ENCODE measurements at places on chromosomes 6 and 20.

- H3K27ac ChIP-seq: no peak overlapping the region
- no peaks in the 10 kb centered on the region for H3K4me1 ChIP-seq
- no peaks in the 10 kb centered on the region for H3K36me3 ChIP-seq
- no peak for DNase-seq
- H3K4me3 ChIP-seq: no peak overlapping the region
- H3K27me3 ChIP-seq: peaks cover 69% of the 10 kb centered on the region
These were observed 27.1 kb upstream of the PHACTR3 start for GRCh38 chr20:59577037-59577808.

DNA sequence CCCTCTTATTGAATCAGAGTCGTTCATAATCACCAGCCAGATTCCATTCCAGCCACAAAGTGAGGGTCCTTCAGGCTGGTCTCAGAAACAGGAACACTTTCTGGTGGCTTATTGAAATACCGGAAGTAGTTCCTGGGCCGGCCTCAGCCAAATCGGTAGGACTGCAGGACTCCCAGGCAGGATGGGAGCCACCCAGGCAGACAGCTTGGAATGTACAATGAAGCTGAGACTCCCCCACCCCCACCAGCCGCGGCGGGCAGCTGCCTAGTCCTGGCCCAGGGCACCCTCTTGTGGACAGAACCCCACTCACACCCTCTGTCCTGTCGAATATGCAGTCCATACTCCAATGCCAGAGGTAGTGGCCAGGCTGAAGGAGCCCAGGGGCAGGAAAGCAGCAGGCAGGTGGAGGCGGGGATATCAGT, 43.8 kb downstream of the MDFI start:
- H3K4me1 ChIP-seq: peaks cover 24% of the 10 kb centered on the region
- DNase-seq: peak; percentile 88
- H3K36me3 ChIP-seq: peaks cover 33% of the 10 kb centered on the region
- H3K27ac ChIP-seq: peak overlapping the region; percentile 50

DNA sequence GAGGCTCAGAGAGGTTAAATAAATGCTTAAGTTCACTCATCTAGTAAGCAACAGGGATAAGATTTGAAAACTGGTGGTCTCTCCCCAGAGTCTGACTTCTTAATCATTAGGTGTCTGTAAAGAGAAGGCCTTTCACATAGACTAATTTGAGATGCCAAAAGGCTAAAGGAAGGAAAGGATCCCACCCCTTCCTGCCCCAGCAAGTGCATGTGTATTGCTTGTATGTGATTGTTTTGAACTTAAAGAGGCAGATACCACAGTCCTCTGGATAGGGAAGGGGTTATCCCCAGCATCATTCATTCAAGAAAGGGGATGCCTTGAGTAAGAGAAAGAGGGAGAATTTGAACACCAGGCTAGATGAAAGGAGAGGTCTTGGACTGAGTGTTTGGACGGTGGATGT, 192.0 kb downstream of the OGFRL1 start:
- DNase-seq: no peak
- no peak overlapping the region for H3K4me3 ChIP-seq
- no peaks in the 10 kb centered on the region for H3K4me1 ChIP-seq

GRCh38 chr6:14371530-14371929, 254.0 kb downstream of the CD83 start:
- no peaks in the 10 kb centered on the region for H3K4me1 ChIP-seq
- no peak overlapping the region for H3K27ac ChIP-seq
- H3K4me3 ChIP-seq: no peak overlapping the region
- H3K27me3 ChIP-seq: no peaks in the 10 kb centered on the region
- no peak for DNase-seq
- no peaks in the 10 kb centered on the region for H3K36me3 ChIP-seq

GRCh38 chr20:3248993-3249347, 10.0 kb upstream of the SLC4A11 start:
- no peaks in the 10 kb centered on the region for H3K4me1 ChIP-seq
- H3K4me3 ChIP-seq: no peak overlapping the region
- peaks cover 50% of the 10 kb centered on the region for H3K27me3 ChIP-seq

GRCh38 chr6:90139272-90139817, 157.3 kb downstream of the BACH2 start:
- no peak overlapping the region for H3K4me3 ChIP-seq
- DNase-seq: no peak
- H3K27ac ChIP-seq: no peak overlapping the region

- peaks cover 9% of the 10 kb centered on the region for H3K4me1 ChIP-seq
- H3K4me3 ChIP-seq: no peak overlapping the region
- DNase-seq: no peak
- H3K36me3 ChIP-seq: peaks cover 32% of the 10 kb centered on the region
- peaks cover 3% of the 10 kb centered on the region for H3K27me3 ChIP-seq
These were observed 5.1 kb downstream of the HLA-E start for GRCh38 chr6:30494291-30494861.

DNA sequence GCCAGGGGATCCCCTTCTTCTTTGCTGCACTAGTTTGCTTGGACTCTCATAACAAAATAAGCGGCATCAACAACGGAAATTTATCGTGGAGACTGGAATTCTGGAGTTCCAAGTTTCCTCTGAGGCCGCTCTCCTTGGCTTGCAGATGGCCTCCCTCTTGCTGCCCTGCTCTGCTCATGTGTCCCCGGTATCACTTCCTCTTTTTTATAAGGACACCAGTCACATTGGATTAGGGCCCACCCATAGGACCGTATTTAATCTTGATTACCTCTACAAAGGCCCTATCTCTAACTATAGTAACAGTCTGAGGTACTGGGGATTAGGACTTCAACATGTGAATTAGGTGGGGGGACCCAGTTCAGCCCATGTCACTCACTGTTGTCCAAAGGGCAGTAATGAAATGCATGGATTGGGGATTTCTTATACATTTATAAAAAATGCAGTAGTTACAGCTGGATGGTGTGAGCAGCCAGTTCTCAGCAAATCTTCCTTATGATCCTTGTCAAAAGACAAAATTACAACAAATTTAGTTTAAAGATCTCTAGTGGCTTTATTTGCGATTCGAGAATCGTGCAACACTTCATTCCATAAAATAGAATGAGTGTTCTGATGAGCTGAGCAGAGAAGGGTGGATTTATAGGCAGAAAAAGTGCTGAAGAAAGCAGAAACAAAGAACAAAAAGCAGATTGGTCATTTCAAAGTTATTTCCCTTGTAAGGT, 59.3 kb upstream of the AKAP12 start:
- H3K36me3 ChIP-seq: no peaks in the 10 kb centered on the region
- no peak for DNase-seq
- H3K4me1 ChIP-seq: no peaks in the 10 kb centered on the region
- H3K4me3 ChIP-seq: no peak overlapping the region
- H3K27ac ChIP-seq: no peak overlapping the region
- no peaks in the 10 kb centered on the region for H3K27me3 ChIP-seq

DNA sequence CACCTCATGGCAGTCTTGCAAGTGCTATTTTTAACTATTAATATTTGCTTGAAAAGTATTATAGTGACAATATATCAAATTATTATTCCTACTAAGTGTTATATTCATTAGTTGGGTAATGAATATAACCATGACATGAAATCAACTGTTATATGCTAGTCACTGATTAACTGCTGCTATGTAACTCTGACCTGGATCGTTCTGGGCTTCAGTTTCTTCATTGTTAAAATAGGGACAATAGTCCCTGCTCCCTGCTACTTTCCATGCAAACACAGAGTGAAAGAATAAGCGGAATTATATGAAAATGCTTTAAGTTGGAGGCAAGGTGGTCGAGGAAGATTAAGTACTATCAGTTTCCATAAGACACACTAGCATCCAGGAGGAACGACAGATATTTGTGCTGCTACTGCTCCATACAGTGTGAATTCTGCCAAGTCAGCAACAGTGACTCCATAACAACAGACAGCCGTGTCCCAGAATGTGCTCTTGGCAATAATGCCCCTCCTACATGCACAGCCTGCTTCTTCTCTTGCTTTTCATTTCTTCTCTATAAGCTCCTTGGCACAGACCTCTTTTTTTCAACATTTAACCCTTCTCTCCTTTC, 107.2 kb downstream of the CHD6 start:
- H3K4me1 ChIP-seq: peaks cover 14% of the 10 kb centered on the region
- peaks cover 15% of the 10 kb centered on the region for H3K36me3 ChIP-seq
- peak; percentile 71 for DNase-seq
- peak overlapping the region; percentile 23 for H3K27ac ChIP-seq
- H3K27me3 ChIP-seq: no peaks in the 10 kb centered on the region
- H3K4me3 ChIP-seq: no peak overlapping the region

DNA sequence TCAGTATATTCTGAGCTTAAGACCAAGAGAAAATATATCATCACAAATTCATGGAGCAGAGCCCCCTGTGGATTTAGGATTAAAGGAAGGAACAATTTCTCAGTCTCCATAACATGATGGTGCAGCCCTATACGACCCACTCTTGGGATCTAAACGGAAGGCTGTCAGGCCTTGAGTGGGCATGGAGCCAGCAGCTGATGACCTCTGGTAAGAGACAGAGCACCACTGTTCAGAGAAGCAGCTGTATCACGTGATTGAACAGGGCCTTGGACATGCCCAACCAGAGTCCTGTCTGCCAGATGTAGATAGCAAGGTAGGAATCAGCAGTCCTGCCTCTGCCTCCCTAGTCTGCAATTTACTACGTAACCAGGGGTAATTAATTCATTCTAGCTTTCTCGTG, 259.4 kb upstream of the POU3F2 start:
- H3K4me3 ChIP-seq: no peak overlapping the region
- H3K27ac ChIP-seq: no peak overlapping the region
- no peaks in the 10 kb centered on the region for H3K4me1 ChIP-seq
- no peaks in the 10 kb centered on the region for H3K27me3 ChIP-seq
- DNase-seq: no peak

- no peak overlapping the region for H3K27ac ChIP-seq
- DNase-seq: no peak
- H3K4me1 ChIP-seq: no peaks in the 10 kb centered on the region
- no peak overlapping the region for H3K4me3 ChIP-seq
These were observed 2.8 kb downstream of the CYP24A1 start for GRCh38 chr20:54170963-54171362.

DNA sequence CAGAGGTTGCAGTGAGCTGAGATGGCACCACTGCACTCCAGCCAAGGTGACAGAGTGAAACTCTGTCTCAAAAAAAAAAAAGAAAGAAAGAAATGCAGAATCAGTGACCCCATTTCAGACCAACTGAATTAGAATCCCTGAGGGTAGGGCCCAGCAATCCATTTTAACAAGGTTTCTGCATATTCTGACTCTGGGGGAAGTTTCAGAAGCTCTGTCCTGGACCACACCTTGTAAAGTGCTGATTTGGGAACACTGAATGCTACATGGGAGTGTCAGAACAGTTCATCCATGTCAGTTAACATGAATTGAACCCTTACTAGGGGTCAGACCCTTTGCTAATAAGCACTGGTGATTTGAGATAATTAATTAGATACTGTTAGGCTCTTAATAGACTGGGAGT, 52.0 kb downstream of the SNAP25 start:
- H3K4me3 ChIP-seq: no peak overlapping the region
- no peaks in the 10 kb centered on the region for H3K27me3 ChIP-seq
- H3K27ac ChIP-seq: no peak overlapping the region
- no peaks in the 10 kb centered on the region for H3K36me3 ChIP-seq

DNA sequence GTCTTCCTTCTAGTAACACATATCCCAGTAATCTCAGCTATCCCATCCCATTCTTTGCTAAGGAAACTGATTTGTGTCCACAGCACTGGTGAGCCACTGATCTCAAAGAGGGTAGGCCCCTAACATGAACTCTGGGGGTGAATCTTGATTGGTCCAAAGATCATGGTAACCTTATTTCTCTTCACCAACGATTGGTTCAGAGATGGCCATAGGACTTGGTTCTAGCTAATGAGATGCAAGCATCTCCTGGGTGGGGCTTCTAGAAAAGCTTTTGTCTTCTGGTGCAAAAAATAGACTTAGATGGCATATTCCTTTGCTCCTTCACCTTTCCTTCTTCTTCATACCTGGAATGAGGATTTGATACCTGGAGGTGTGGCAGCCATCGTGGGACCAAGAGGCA, 43.8 kb upstream of the SIRPA start:
- no peaks in the 10 kb centered on the region for H3K27me3 ChIP-seq
- H3K36me3 ChIP-seq: no peaks in the 10 kb centered on the region
- H3K4me1 ChIP-seq: peaks cover 47% of the 10 kb centered on the region
- no peak overlapping the region for H3K4me3 ChIP-seq
- no peak overlapping the region for H3K27ac ChIP-seq

DNA sequence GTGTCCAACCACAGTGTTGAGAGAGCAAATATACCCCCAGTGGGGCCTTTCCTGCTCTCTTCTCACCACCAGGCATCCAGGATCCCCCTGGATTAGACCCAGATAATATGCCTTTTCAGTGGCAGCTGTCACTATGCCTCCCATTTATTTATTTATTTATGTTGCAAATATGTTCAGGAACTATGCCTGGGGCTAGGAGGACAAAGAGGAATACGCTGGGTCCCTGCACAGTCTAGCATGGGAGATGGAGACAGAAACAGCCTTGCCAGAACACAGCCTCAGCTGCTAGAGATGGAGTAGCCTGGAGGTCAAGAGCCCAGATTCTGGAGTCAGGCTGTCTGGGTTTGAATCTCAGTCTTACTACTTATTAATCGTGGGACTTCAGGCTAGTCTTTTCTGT, 74.6 kb upstream of the LRFN2 start:
- H3K4me3 ChIP-seq: no peak overlapping the region
- H3K4me1 ChIP-seq: no peaks in the 10 kb centered on the region
- no peak for DNase-seq
- peaks cover 7% of the 10 kb centered on the region for H3K27me3 ChIP-seq
- H3K27ac ChIP-seq: no peak overlapping the region

DNA sequence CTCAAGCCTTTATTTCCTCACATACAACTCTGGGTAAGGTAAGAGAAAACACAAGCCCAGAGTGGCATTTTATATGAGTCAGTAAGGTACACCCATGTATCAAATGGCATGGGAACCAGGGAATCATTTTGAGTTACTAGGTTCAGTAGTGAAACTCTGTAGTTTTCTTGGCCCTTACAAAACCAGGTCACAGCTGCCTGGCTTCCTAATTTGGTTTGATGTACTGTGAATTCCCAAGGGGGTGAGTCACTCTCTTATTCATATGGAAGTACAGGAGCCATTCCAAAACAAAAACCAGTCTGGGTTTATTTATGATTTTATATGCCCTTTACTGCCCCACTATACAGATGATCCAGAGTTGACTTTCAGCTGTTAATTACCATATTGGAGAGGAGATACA, 70.7 kb downstream of the PDE7B start:
- H3K36me3 ChIP-seq: no peaks in the 10 kb centered on the region
- no peak overlapping the region for H3K4me3 ChIP-seq
- DNase-seq: no peak
- H3K4me1 ChIP-seq: no peaks in the 10 kb centered on the region
- peaks cover 2% of the 10 kb centered on the region for H3K27me3 ChIP-seq

DNA sequence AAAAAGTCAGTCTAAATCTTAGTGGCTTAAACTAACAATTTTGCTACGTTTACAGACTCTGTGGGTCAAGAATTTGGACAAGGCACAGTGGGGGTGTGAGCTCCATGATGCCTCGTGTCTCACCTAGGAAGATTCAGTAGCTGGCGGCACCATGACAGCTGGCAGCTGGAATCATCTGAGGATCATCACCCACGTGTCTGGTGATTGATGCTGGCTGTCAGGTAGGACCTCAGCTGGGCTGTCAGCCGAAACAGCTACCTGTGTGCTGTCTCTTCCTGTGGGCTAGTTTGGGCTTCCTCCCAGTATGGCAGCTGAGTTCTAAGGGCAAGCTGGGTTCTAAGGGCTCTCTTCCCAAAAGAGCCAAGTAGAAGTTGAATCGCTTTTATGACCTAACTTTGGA, 26.4 kb upstream of the DLGAP4 start:
- H3K27me3 ChIP-seq: peaks cover 5% of the 10 kb centered on the region
- no peak overlapping the region for H3K4me3 ChIP-seq
- H3K4me1 ChIP-seq: no peaks in the 10 kb centered on the region
- H3K36me3 ChIP-seq: no peaks in the 10 kb centered on the region
- no peak for DNase-seq

GRCh38 chr6:128519132-128519930, 1.1 kb downstream of the PTPRK start:
- peak; percentile 42 for DNase-seq
- peak overlapping the region; percentile 99 for H3K4me3 ChIP-seq
- H3K27me3 ChIP-seq: no peaks in the 10 kb centered on the region
